ENCODE measurements at places on chromosomes 2 and 18.

DNA sequence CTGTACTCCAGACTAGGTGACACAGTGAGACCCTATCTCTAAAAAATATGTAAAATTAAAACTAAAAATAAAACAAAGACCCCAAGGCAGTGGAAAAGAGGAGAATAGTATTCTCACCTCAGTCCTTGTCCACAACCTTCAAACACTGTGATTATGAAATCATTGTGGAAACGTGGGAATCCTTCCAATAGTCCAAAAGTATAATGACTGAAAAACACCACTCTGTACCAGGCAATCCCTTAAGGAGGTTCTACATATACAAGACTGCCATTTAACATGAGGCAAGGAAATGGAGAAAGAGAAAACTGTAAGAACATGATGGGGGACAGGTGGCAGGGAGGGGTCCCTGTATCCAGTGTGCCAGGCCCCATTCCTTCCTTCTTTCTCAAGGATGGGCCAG is 66.1 kb downstream of the ACVR1 start:
- no peak for DNase-seq

DNA sequence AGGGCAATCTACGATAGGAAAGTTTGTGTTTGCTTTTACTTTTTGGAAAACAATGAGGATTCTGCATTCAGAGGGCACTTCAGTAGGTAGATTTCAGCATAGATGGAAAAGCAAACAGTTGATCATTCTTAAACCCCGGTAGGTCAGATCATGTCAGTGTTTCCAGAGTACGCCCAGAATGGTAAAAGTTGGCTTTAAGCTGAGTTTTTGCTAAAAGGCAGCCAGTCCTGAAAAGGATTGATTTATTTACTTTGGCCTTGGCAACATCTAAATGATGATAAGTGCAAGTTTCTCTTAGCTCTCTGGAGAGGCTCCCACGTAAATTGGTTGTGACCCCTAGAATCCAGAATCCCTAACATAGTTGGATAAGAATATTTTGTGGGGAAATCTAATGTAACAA is 168.0 kb downstream of the DIS3L2 start:
- DNase-seq, result no peak

DNA sequence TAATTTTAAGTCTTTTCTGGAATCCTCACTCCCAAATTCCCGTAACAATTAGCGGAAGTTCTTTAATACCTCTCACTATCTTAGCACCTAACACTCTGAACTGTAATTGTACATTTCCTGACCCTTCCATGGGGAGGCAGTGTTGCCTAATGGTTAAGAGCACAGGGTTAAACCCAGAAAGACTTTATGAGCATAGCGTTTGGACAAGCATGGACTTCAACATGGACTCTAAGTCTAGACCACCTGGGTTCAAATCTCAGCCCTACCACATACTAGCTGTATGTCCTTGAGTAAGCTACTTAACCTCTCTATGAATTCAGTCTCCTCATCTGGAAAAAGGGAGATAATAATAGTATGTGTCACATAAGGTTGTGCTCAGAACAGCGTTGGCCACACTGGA is 13.0 kb downstream of the ANTXR1 start:
- DNase-seq, result peak; percentile 33

GRCh38 chr2:239792405-239793084 is 232.6 kb downstream of the NDUFA10 start:
- DNase-seq, result no peak

GRCh38 chr2:173654161-173654895 is 299.7 kb downstream of the CDCA7 start:
- no peak for DNase-seq

- no peak for DNase-seq
Measured at GRCh38 chr2:138831154-138831553, 51.0 kb upstream of the NXPH2 start.
